Left renal pelvis (tissue), 4 donors: ENCODE measurements at places on chromosomes 12 and 14. TPM values are rescaled to one million over a fixed set of nuclear protein-coding genes. Genes with fewer than 3 reads are reported as not detected.
A peak's percentile ranks its signal among the peaks of the same experiment; 100 is the strongest.

The APOLD1 gene
- 14.9 TPM for polyA plus RNA-seq

The TNFAIP2 gene
- polyA plus RNA-seq: 36.9 TPM

The GYS2 gene
- polyA plus RNA-seq: 0.32 TPM

The FAM181A gene
- not detected for polyA plus RNA-seq

The NPFF gene
- 1.0 TPM for polyA plus RNA-seq

The PRPF40B gene
- 20.0 TPM for polyA plus RNA-seq

GRCh38 chr12:44369998-44370397 is 506.1 kb downstream of the NELL2 start:
- DNase-seq: no peak

DNA sequence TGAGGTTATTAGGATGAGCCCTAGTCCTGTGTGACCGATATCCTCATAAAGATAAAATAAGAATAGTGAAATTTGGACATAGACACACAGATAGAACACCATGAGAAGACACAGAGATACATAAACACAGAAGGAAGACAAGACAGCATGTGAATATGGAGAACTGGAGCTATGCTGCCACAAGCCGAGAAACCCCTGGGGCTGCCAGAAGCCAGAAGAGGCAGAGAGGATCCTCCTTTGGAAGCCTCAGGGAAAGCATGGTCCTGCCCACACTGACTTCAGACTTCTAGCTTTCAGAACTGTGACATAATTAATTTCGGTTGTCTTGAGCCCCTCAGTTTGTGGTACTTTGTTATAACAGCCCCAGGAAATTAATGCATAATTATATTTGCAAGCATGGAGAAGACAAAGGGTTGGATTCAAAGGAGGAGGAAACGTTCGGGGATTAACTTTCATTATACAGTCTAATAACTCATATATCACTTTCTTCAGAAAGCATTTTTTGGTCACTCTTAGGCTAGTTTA is 1501.8 kb upstream of the FLRT2 start:
- no peak for DNase-seq

DNA sequence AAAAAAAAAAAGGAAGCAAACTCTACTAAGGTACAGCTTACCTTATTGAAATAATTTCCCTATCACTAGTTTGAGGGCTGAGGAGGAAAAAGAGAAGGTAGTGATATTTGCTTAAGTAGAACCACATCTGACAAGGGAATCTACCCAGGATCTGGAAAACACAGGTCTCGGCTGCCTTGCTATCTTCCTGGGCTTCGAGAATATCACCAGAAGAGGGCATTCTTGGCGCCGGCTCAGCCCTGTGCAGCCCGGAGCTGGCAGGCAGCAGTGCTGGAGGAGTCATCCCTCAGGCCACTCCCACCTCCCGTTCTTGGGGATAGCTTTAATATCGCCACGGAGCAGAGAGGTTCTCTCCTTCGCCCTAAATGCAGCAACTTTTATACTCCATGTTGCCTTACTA is 1181.2 kb downstream of the VRK1 start:
- DNase-seq: peak; percentile 47

DNA sequence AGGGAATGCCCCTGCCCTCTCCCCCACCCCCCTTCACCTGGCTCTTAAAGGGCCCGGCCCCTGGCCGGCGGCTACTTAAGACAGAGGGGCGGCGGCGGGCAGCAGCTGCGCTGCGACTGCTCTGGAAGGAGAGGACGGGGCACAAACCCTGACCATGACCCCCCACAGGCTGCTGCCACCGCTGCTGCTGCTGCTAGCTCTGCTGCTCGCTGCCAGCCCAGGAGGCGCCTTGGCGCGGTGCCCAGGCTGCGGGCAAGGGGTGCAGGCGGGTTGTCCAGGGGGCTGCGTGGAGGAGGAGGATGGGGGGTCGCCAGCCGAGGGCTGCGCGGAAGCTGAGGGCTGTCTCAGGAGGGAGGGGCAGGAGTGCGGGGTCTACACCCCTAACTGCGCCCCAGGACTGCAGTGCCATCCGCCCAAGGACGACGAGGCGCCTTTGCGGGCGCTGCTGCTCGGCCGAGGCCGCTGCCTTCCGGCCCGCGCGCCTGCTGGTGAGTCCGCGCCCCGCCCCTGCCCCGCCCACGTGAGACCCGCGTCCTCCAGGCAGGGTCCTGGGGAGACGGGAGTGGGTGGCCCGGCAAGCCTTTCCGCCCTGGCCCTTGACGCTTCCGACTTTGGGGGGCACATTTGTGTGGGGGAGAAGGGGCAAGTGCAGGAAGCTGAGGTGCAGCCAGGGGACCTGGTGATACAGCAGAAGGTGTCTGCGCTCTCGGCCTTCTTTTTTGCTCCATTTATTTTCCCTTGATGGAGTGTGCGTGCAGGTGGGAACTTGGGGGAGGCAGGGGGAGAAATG is at the start of gene IGFBP6:
Gene IGFBP6 (plus strand): TSS at position 104 of the 790 bp plus-strand sequence. CDS start 51 bp downstream, at position 155.
- DNase-seq: no peak

- no peak for DNase-seq
These were observed 82.1 kb downstream of the KIF26A start for GRCh38 chr14:104220215-104221070.

GRCh38 chr12:56260921-56261320 is 2.7 kb upstream of the ANKRD52 start:
- DNase-seq: no peak

GRCh38 chr14:79352076-79352630 is 859.2 kb downstream of the DIO2 start:
- DNase-seq: no peak

DNA sequence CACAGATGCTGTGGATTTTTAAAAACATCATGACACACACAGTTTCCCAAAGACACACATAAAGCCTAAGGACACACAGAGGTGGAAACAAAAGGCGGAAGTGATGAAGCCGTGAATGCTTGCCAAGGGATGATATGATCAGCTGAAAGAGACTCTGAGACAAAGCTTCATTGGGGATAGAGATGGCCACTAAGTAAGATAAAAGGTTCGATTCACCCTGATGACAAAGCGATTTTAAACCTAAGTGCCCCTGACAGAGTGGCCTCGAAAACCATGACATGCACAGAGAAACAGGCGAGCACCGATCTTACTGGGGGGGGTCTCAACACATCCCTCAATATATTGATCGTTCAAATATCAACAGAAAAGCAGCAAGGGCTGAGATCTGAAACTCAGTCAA is 20.3 kb upstream of the EIF5 start:
- DNase-seq: no peak

GRCh38 chr14:60133487-60133886 is 31.7 kb downstream of the DHRS7 start:
- DNase-seq: no peak

DNA sequence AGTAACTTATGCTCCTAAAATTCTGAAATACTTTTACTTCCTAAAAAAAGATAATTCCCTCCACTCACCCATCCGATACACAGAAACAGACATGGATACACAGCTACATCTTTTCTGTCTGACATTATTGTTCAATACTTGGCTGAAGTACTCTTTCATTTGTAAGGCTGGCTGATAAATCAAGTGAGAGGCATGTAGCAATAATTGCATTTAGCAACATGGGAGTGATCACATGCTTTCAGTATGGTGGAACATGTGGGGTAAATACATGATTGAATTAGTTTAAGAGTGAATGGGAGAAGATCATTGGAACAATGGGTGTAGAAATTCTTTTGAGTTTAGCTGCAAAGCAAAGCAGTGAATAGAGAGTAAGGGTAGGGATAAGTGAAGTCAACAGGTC is 25.6 kb downstream of the PTPRQ start:
- DNase-seq: no peak

DNA sequence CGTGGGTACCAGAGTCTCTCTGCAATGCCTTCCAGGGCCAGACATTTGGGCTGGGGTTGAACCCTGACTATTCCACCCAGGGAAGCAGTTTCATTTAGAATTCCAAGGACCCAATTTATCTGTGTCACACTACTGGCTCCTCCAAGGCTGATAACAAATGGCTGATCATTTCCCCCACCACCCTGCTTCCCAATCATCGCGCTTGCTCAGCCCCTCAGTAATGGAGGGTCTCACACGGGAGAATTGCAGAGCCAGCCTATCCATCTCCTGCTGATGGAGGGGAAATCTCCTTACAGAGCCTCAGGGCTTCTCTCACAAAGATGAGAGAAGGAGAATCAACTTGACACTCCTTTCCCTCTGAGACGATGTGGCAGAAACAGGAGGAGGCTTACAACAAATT is 78.4 kb upstream of the WSCD2 start:
- no peak for DNase-seq

- DNase-seq: no peak
These were observed 85.9 kb downstream of the PAX9 start for GRCh38 chr14:36747411-36748184.
